ENCODE measurements at places on chromosomes 7 and 10.

DNA sequence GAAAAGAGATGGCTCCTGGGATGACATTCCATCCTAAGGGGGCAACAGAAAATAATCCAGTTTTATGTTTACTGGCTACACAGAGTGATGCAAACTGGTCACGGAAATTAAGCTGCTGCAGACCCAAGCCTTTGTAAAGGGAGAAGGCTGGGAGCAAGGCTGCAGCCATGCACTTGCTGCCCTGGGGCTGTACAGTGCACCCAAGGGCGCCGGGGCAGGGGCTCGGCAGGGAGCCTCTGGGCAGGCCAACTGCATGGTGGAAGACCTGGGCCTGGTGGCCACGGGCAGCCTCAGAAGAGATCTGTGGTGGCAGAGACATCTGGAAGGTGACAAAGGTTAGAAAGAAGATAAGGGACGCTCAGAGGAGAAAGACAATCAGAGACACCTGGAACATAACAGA is 113.8 kb downstream of the DLG5 start:
- DNase-seq, result no peak

DNA sequence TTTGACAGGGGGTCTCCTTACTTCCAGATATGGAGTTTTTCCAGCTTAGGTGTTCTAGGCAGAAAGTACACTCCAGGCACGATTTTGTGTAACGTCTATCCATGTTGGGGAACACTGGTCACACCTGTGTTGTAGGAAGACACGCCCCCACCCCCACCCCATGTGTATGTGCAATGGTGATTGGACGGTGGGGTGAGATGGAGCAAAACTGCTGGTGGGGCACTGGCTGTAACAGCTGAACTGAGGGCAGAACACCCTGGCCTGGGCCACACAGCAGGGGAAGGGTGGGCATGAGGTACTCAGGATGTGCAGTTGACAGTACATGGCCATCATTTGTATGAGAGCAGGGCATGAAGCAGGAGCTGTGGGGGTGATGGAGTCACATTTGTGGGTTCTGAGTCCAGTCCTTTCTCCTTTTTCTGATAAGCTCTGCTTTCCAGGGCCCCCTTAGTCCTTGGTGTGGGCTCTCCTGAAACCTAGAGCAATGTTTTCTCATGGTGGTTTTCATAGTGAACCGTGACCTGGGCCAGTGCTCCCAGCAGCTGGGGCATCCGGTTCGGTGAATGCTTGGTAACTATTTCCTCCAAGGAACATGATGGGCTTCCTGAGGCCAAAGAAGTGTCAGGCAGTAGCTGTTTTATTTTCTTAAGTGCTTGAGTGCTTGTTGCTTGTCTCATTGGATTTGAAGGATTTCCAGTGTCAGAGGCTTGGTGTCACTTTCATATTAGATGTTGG is 63.4 kb upstream of the AQP1 start:
- no peak for DNase-seq

DNA sequence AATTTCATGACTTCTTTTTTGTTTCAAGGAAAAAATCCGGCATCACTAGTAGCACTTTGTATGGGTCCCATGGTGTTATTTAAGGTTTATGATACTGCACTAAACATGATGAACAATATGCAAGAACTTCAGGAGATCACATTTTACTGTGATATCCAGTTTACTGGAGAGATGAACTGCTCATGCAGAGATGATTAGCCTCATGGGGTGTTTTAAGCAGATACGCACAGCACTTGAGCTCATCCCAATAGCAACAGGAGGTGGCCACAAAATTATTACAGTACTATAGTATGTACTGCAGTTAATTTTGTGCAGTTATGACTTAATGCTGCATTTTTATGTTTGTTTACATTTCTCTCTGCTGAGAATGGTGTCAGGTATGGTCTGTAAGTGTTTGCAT is 303.7 kb upstream of the PCDH15 start:
- DNase-seq, result no peak

GRCh38 chr10:79143879-79144278 is 75.1 kb downstream of the ZMIZ1 start:
- no peak for DNase-seq

DNA sequence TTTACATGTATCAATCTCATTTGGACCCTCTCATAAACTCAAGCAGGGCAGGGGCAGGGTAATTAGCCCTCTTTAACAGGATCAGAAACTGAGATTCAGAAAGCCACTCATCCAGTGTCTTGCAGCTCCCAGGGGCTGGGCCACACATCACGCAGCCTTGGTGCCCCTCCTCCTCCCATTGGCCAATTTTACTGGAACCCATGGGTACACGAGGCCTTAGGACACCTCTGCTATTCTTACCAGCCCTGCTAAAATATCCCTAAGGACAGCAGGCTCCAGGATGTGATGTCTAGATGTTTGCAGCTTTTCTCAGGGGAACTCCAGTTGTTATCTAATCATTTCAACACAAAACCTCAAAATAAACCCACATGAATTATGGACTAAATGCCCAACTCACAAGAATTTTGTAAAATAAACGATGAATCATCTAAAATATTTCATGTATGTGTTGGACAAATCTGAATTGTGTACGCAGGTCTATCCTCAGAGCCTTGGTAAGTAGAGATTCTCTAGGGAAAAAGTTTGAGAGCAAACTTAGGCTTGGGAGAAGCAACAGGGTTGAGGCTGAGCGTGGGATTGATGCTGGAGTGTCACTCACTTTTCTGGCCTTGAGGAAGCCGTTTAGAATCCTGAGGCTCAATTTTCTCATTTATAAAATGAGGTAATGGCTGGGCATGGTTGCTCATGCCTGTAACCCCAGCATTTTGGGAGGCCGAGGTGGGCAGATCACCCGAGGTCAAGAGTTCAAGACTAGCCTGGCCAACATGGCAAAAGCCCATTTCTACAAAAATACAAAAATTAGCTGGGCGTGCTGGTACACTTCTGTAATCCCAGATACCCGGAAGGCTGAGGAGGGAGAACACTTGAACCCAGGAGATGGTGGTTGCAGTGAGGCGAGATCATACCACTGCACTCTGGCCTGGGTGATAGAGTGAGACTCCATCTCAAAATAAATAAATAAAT is 69.7 kb upstream of the TNS3 start:
- DNase-seq, result no peak

DNA sequence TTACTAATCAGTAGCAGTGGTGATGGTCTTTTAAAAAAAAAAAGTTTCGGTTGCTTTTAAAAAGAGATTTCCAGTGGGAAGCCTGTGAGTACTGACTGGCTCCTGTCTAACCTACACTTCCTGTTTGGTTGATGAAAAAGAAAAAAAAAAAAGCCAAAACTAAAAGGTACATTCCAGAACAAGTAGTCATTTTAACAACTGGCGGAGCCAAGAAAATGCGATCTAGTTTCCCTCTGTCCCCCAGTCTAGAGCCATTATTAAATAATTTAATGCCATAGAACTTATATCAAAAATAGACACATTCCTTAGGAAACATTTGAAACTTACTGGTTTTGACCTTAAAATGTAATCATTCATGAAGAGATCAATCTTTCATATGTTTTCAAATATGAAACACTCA is 254.2 kb upstream of the C7orf33 start:
- no peak for DNase-seq

DNA sequence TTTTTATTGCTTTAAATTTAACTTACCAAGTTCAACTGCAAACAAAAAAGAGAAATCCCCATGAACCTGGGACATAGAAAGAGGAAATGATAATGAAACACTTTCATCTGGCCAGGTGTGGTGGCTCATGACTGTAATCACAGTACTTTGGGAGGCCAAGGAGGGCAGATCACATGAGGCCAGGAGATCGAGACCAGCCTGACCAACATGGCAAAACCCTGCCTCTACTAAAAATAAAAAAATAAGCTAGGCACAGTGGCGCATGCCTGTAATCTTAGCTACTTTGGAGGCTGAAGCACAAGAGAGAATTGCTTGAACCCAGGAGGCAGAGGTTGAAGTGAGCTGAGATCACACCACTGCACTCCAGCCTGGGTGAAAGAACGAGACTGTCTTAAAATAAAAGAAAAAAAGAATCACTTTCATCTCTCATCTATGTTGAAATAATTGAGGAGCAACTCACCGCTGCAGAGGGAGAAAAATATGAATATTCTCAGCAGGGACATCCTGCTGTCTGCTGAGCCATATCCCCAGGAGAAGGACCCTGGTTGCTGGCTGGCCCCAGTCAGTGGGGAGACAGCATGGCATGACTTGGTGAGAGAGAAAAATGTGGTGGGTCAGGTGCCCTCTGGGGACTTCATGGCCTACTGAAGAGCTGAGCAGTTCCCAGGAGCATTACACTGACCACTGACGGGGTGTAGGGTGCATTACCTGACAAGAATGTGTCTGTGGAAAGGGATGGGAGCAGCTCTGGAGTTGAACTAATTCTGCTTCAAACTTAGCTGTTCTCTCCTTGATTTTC is 22.8 kb upstream of the TARP start:
- no peak for DNase-seq

DNA sequence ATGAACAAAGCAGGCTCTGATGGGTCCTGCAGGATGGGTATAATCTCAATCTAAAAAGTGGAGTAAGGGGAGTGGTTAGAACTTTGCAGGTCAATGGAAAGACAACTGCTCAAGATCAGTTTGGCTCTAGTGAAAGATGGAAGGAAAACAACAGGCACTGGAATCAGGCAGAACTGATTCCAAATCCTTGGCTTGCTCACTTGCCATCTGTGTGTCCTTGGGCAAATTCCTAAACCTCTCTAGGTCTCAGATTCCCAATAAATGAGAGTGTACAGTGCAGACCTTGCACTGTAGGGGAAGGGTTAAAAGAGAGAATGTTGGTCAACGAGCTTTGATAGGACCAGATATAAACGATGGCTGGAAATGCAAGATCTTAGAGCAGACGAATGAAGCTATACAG is 186.1 kb upstream of the AOAH start:
- DNase-seq, result no peak

DNA sequence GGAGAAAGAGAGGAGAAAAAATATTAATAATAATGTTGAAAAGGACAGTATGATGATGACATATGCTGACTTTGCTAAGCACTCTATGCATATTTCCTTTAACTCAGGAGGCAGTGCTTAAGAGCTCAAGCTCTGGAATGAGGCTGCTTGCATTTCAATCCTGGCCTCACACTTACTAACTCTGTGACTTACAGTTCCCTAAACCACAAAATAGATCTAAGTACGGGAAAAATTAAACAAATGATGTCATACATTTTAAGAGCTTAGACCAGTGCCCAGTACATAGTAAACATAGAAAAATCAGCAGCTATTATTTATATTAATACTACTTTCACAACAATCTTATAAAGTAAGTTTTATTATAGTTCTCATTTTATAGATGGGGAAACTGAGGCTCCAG is 61.3 kb downstream of the GFRA1 start:
- DNase-seq, result no peak

- DNase-seq, result no peak
Observed at GRCh38 chr7:122482212-122482611, 177.7 kb upstream of the FEZF1 start.

DNA sequence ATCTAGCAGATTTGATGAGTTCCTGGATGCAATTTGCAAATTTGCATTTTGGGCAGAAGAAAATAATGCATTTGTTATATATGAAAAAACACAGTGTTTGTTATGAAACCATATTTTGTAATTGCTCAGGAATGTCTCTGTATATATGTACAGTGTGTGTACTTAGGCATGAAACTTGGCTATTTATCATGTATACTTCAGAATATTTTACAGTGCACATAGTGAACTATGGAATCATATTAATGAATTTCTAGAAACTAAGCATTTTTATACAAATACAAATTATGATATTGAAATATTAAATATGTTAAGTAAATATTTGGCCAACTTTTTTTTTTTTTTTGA is 107.5 kb downstream of the TWIST1 start:
- DNase-seq, result no peak

DNA sequence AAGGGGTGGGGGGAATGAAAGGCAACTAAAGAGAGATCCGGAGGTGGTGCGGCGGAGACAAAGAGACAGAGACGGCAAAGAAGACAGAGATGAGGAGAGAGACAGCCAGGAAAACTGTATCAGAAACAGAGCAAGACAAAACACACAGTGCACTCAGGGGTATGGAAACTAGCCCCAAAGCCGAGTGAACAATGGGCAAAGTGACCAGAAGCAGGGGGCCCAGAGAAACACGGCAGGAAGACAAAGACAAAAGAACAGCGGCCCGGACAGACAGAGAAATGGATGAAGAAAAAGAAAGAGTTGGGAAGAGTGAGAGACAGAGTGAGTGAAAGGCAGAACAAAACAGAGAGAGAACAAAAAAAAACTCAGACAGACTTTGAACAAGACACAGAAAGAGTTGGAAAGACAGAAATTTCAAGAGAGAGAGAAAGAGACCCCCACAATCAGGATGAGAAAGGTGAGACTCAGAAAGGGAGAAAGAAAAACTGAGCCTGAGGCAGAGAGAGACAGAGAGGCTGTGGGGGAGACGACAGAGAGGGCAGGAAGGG is 60.6 kb upstream of the PAX2 start:
- no peak for DNase-seq

DNA sequence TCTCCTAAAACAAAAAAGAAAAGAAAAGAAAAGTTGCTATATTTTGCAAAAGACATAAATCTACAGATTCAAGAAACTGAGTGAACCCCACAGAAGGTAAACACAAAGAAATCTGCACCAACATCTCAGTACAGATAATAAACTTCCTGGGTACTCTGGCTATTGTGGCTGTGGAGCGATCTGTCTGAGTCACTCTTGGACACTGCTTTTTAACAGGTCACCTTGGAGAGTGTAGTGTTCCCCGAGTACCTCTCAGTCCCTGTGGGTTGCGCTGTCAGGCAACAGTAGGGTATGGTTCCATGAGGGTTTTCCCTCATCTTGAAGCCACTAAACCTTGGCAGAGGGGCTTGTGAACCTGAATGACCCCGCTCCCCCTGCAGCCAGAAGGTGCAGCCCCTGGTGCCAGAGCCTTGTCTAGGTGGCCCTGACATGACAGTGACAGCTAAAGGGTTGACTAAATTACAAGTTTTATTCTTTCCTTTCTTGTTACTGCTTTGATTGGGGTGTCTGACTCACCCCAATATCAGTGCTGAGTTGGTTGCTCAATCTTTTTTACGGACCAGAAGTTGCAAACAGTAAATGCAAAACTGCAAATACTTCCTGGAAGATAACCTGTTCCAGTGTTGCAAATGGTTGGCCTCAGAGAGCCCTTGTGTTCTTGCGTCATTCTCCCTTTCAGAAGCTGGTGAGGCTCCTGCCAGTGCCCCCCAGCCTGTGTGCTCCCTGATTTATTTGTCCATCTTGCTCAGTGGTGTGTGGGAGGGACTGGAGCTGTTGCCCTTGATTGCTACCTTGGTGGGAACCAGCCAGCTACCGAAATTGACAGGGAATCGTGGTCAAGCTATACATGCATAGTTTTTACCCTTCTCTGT is 30.6 kb downstream of the POR start:
- no peak for DNase-seq

All from vagina (tissue), 2 donors.